ENCODE measurements at places on chromosomes 16 and 17.

DNA sequence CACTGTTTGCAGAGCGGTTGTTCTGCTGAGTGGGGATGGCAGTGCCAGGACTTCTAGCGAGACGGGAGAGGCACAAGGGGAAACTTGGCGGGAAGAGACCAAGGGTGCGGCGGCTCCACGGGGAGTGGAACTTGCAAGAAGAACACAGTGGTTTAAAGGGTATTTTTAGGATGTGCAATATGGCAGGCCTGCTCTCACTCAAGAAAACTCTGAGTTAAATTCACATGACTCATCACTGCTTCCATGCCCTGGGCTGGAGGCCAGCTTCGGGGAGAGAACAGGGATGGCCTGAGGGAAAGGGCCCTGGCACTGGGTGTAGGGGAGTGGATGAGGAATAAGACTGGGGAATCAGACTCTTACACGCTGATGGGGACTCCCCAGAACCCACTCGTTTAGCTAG, 13.3 kb upstream of the CD300LD start:
- DNase-seq, result no peak

DNA sequence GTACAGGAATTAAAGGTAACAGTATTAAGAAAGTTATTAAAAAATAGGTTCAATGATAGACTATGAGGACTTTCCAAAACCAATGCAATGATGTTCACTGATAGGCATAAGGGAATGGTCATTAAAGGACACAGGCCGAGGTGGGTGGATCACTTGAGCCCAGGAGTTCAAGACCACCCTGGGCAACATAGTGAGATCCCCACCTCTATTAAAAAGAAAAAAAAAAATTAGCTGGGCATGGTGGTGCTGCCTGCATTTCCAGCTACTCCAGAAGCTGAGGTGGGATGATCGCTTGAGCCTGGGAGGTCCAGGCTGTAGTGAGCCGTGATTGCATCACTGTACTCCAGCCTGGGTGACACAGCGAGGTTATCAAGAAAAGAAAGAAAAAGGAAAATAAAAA, 5.9 kb downstream of the TOP2A start:
- no peak for DNase-seq

GRCh38 chr17:21304091-21304490, 19.6 kb downstream of the MAP2K3 start:
- no peak for DNase-seq

DNA sequence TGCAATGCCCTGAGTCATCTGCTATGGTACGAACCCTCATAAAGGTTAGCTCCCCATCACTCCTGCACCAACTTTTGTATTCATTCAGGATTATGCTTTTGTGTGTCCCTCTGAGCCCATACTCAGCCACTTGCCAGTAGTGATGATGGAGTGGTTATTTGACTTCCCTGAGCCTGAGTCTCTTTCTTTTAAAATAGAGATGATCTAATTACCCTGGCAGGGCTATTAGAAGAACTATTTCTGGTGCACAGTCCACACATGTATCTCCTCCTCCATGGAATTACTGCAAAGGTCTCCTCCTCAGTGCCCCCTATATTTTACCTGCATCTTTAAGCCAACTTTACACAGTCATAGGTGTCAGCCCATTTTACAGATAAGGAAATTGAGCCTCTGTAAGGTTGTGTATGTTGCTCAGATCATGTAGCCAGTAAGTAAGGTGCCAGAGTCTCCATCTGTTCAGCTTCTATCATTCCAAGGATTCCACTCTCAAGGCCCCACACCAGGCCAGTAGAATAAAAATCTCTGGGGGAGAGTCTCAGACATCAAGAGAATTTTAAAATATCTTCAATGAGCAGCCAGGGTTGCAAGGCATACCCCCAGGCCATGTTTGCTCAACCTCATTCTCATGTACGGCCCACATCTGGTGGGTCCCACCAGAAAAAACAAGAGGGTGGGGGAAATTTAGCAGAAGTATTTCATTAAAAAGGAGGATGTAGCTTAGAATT, 333.7 kb upstream of the HSBP1 start:
- DNase-seq, result no peak

DNA sequence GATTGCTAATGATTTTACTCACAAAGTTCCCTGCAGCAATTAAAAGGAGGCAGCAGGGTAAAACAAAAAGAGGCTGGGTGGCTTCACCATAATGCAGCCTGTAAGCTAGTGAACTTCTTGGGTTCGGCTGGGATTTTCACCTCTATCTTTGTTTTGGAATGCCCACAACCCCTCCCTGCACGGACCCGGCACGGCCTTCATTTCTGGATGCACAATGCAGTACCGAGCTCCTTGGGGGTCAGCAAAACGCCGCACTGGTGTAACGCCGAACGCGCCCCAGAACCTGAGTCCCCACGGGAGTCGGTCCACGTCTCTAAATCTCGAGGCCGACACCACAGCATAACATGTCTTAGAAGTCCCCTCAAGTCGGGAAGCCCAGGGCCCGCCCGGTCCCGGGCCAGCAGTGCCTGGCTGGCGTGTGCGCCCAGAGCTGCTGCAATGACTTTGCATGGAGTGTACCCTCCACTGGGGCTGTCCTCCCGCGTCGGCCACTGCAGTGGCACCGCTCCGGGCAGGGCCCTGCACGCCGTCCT, 759 bp downstream of the UBE2O start:
- no peak for DNase-seq

GRCh38 chr17:68969101-68969500, 13.9 kb upstream of the ABCA8 start:
- no peak for DNase-seq

DNA sequence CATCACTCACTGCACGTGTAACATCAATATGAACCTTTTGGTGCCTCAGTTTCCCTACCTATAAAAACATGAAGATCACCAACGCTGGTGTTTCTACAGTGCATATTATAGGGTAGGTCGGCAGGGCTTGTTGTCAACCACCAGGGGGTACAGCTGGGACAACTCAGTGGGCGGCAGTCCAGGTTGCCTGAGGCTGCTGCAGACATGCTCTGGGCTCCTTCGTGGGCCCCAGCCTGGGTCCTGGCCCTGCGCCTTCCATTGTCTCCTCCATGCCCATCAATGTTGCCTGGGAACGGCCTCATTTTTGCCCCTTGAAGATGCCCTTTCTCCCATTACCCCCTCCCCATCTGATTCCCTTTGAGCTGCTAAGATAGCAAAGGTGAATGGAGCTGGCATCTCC, 89.8 kb downstream of the GSG1L start:
- no peak for DNase-seq

GRCh38 chr17:76646712-76647111, 3.2 kb upstream of the ST6GALNAC1 start:
- DNase-seq, result no peak

DNA sequence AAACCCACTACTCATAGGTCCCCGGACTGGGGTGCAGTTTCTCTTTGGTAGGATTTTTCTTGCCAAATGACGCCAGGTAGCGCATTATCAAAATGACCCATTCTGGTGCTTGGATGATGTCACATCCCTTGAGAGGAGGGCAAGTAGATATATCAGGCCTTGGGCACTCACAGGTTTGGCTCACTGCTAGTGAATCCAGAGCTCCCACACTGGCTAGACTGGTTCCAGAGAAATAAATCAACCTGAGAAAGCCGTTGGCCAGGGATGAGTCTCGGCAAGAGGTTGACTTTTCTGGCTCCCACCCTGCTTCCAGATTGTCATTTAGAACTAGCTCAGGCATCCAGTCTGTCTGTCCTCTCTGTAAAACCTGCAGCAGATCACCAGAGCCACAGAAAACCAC, 188.4 kb upstream of the MAF start:
- no peak for DNase-seq

DNA sequence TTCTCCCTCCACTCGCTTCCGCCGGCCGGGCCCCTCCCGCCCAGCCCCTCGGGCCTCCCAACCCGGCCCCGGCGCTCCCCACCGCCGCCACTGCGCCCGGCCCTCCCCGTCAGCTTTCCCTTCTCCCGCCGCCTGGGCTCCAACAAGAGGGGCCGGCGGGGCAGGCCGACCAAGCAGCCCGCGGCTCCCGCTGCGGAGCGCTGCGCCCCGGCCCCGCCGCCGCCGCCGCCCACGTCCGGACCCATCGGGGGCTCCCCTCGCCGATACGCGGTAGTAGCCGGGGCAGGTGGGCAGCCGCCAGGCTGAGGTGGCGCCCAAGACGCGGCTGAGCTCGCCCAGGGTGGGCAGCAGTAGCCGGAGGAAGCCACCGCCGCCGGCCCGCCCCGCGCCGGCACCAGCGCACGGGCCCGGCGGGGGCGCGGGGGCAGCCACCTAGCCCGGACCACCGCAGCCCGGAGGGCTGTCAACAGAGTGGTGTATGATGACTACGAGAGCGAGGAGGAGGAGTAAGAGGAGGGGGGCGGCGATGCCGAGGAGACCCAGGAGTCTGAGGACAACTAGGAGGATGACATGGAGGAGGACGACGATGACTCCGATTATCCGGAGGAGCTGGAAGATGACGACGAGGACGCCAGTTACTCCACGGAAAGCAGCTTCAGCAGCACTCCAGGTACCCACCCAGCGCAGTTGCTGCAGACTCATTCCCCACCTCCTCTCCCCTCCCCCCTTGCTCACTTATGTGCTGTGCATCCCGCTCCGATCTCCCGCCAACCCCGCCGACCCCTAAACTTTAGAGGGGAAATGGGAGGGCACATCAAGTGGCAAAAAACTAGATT, 498 bp downstream of the LRRC37B start:
- DNase-seq, result peak; percentile 5

- no peak for DNase-seq
Observed at GRCh38 chr17:69317625-69318024, 9.3 kb downstream of the ABCA5 start.

- DNase-seq, result no peak
Observed at GRCh38 chr16:539901-540530, 12.5 kb downstream of the CAPN15 start.

DNA sequence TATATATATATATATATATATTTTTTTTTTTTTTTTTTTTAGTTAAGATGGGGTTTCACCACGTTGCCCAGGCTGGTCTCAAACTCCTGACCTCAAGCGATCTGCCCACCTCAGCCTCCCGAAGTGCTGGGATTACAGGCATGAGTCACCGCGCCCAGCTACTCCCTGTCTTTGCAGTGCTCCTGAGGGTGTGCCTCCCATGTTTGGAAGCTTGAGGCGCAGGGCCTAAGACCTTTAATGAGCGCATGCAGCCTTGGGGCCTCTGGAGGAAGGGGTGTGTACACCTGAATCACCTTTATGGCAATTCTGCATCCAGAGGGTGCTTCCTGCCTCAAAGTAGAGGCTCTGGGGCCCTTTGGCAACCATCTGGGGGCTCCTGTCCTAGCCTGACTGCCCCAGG, 219.4 kb upstream of the CIBAR2 start:
- no peak for DNase-seq

DNA sequence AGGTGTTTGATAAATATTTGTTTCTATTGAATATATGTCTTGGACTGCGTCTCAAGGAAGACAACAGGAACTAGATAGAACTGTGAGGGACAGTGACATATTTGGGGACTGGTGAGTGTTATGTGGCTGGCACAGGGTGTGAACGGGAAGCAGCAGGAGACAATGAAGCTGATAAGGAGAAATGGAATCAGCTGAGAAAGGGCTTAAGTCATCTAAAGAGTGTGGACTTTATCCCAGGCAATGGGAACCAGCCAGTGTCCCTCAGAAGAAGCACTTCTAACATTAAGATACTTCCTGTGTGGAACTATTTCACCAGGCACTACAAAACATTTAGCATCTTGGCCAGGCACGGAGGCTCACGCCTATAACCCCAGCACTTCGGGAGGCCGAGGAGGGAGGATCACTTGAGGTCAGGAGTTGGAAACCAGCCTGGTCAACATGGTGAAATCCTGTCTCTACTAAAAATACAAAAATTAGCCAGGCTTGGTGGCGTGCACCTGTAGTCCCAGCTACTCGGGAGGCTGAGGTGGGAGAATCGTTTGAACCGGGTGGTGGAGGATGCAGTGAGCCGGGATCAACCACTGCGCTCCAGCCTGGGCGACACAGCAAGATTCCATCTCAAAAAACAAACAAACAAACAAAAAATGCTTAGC, 41.2 kb downstream of the ARHGAP17 start:
- no peak for DNase-seq

- DNase-seq, result peak; percentile 20
Observed at GRCh38 chr16:19898924-19899604, 14.4 kb upstream of the GPRC5B start.

DNA sequence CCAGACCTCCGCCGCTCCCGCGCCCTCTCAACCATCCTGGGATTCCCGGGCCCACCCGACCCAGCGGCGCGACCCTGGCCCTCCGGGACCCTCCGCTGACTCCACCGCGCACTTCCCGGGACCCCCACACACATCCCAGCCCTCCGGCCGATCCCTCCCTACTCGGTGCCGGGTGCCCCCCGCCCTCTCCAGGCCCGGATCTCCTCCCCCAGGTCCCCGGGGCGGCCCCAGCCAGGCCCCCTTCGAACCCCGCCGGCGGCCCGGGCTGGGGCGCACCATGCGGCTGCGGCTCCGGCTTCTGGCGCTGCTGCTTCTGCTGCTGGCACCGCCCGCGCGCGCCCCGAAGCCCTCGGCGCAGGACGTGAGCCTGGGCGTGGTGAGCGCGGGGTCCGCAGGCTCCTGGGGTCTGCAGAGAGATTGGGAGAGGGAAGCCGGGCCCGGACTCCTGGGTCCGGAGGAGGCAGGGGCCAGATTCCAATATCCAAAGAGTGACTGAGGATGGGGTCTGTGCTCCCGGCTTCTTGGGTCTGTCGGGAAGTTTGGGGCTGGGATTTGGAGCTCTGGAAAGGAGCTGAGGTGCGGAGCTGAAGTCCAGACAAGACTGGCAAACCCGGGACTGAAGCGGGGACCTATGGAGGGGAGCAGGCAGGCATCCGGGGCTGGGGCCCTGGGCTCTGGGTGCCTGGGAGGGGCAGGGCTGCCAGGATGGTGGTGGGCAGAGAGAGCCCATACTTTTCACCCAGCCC, 453 bp downstream of the MMP25 start:
- no peak for DNase-seq

DNA sequence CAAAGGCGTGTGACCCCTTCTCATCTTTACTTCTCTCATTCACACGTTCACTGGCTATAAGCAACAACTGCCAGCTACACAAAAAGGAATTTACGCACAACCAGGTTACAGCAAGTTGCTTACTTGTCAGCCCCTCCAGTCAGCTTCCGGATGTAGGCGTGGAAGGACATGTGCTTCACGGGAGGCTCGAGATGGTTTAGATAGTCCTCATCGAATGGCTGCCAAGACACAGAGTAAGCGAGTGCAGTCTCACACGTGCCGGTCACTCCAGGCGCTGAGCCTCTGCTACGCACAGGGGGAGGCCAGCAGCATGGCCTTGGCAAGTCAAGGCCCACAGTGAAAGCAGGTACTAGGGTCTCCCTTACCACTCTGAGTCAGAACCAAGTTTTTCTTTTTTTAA, 28.3 kb downstream of the NPLOC4 start:
- DNase-seq, result no peak

GRCh38 chr17:57442914-57443571, 186.7 kb downstream of the MSI2 start:
- peak; percentile 59 for DNase-seq

Data from stimulated activated CD8-positive, alpha-beta memory T cell treated with anti-CD3 and anti-CD28 coated beads, Interleukin-7, amount 100 ng/mL, for 48 hours (primary cell).